Stimulated activated CD8-positive, alpha-beta memory T cell treated with anti-CD3 and anti-CD28 coated beads, Interleukin-2, amount 100 ng/mL, for 48 hours (primary cell): ENCODE measurements at places on chromosomes 11 and 22.

GRCh38 chr11:124779568-124779967 lies 17.5 kb upstream of the ESAM start:
- DNase-seq = no peak

DNA sequence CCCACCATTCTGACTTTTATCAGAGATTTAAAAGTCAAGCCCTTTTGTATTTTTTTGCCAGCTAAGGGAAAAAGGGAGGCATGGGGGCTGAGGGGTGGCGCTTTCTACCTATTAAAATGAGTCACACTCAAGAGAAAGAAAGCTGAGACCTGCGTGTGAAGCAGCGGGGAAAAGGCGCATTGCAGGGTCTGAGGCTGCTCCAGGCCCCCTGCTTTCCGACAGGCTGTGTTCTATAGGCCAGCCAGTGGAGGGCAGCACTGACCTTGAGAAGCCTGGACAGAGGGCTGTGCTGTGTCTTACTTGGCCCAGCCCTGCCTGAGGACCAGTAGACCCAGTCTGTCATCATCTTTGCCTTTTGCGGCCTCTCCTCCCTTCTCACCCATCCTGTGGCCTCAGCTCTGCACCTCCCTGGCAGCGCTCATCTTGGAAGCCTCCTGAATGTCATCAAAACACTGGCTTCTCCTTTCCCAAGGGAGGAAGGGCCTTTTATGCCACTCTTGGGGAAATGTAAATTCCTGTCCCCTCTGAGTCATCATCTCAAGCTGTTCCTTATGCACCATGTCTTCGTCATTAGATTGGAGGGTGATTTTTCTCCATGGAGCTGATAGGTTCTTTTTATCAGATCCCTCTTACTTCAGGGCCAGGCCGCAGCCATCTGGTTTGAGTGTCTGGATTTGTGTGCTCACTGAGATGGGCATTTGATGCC lies 12.6 kb upstream of the MAPK8IP1 start:
- peak; percentile 8 for DNase-seq

DNA sequence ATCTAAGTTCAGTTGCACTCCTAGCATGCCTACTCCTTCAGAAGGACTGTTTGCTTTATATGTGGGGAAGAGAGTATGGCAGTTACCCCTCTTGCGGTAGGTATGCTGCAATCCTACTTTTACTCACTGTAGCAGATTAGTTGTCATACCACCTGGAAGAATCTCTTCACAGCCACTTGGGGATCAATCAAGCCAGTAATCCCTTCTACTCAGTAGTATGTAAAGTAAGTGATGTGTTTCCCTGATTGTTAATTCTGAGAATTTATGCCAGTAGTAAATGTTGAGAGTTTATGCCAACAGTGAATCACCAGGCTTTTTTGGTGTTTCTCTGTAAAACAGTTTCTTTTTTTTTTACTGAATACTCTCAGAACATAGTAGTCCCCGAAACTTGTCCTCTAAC lies 34.4 kb downstream of the PRMT3 start:
- DNase-seq = no peak

DNA sequence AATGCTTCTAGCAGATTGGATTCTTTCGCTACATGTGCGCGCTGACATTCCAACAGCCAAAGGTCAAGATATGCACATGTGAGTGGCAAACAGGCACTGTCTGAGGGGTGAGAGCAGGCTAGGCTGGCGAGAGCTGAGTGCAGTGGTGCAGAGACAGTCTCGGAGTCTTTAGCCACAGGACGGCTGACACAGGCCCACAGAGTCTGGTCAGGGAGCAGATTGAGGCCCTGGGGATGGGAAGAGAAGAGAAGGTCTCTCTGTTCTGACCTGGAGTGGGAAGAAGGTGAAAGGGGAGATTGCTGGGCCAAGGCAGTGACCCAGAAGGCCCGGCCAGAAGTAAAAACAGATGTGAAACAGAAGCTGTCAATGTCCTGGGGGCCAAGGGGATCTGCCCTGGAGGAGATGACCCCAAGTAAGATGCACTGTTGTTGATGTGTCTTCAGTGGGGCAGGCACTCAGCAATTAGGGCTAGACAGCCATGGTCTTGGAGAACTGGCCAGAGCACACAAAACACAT lies 197.8 kb downstream of the ETS1 start:
- DNase-seq = no peak

DNA sequence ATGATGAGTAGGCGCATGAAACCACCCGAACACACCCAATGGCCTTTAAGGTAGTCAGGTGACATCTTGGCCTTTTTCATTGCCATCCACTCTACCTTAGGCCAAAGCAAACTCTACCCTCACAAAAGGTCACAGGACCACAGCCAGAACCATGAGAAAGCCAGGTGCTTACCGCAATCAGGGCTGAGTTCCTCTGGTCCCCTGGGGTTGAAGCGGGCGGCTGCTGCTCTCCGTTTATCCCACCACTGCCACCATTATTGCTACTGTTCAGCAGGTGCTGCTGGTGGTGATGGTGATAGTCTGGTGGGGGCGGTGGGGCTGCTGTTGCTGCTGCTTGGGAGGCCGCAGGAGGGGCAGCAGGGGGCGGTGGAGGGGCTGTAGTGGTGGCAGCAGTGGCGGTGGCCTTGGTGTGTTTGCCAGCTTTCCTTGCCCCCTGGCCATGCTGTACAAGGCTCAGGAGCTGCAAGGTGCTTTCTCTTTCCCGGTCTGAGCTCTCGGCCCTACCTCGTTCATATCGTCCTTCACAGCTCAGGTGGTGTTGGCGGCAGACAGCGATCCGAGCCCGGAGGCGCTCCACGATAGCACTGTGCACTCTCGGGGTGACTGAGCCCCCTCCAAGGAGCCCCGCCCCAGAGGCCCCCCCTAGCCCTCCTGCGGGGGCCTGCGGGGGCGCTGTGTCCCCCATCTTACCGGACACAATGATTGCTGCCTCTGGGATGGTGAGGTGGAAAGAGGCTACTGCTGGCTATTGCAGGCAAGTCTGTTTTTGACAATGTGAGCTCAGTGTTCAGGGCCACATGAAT lies 1.6 kb downstream of the MAML2 start:
- peak; percentile 39 for DNase-seq

GRCh38 chr11:79304599-79305212 lies 136.1 kb downstream of the TENM4 start:
- no peak for DNase-seq

DNA sequence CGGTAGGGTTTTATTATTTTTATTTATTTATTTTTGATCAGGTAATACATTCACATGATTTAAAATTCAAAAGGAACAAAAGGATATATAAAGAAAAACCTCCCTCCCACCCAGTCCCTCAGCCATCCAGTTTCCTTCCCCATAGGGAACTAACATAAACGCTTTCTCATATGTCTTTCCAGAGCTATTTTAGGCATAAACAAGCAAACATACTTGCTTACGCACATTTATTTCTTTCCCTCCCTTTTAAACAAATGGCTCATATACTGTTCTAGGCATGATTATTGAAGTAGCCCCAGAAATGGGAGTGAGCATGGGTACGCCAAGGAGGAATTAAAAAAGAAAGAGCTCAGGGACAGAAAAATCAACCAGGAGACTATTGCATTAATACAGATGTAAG lies 63.7 kb downstream of the LIF start:
- no peak for DNase-seq

GRCh38 chr22:48372390-48372789 lies 1455.3 kb downstream of the BRD1 start:
- DNase-seq = no peak

DNA sequence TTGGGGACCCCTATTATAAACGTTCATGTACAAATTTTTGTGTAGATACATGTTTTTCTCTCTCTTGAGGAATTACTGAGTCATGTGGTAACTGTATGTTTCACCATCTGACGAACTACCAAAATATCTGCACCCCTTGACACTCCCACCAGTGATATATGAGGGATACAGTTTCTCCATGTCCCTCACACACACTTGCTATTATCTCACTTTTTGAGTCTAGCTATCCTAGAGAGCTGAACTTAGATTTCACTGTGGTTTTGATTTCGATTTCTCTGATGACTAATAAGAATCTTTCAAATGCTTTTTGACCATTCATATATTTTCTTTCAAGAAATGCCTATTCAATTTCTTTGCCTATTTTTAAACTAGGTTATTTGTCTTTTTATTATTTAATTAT lies 200.2 kb downstream of the PGR start:
- DNase-seq = no peak

GRCh38 chr22:39240831-39241793 lies 3.7 kb downstream of the PDGFB start:
- DNase-seq = no peak

GRCh38 chr11:111945198-111945597 lies 8.1 kb downstream of the DIXDC1 start:
- DNase-seq = no peak

GRCh38 chr11:121688055-121688491 lies 235.3 kb upstream of the SORL1-AS1 start:
- no peak for DNase-seq

DNA sequence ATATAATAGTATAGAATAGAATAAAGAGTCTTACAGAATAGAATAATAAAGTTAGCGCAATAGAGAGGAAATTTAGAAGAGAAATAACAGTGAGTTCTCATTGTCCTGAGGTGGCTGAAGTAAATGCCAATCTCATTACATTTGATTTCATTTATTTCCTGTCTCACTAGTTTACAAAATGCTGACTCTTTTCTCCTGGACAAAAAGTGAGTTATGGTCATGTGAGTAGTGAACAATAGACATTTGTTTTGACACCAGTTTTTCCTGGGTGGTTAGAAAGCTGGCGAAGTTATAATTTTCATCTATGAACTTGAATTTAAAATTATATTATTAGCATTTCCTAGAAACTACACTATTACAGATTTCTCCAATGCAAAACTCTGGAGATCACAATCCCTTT lies 143.7 kb downstream of the TYR start:
- no peak for DNase-seq

DNA sequence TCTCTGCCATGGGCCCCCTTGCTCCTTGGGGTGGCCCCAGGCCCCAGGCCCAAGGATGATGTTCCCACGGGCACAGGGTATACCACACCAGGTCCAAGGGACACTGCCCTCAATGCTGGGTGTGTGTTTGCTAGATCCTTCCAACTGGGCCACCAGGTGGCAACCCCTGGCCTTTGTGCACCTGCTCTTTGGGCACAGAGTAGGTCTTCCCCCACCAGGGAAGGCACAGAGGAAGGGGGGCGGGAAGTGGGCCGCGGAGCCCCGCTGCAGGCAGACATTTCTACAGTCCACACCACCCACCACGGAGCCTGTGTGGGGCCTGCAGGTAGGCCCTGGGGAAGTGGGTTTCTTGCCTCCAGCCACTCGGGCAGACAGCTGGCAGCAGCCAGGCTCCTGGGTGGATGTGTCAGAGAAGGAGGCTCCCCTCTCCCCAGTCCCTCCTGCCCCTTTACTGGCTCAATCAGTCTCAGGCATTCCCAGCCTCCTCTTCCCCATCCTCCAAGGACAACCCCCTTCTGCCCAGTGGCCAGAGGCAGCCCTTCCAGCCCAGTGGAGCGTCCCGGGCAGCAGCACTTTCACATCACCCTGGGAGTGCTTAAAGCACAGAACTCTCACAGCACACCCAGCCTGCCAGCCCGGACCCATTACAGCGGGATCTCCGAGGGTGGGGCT lies 21.6 kb downstream of the MAFF start:
- no peak for DNase-seq

GRCh38 chr11:68579455-68579854 lies 104.9 kb upstream of the GAL start:
- no peak for DNase-seq

DNA sequence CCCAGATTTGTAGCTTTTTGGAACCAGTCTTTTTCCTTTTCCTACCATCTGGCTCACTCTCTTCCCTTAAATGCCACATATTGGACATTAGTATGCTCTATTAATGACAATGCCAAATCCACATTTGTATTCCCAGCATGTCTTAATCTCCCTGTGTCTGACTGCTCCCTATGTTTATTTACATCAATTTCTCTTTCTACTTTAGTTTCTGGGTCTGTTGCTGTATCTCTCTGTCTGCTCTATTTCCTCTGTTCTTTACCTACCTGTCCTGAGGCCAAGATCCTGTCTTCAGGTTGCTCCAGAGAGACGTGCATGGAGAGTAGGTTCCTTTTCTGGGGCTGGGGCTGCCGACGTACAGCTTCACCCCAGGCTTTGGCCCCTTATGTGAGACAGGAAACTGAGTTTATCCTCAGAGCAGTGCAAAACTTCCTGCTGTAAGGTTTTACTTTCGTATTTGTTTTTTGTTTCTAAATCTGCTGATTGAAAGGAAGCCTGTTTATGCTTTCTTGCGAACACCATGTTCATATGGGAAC lies 25.6 kb downstream of the OR2AG2 start:
- no peak for DNase-seq

DNA sequence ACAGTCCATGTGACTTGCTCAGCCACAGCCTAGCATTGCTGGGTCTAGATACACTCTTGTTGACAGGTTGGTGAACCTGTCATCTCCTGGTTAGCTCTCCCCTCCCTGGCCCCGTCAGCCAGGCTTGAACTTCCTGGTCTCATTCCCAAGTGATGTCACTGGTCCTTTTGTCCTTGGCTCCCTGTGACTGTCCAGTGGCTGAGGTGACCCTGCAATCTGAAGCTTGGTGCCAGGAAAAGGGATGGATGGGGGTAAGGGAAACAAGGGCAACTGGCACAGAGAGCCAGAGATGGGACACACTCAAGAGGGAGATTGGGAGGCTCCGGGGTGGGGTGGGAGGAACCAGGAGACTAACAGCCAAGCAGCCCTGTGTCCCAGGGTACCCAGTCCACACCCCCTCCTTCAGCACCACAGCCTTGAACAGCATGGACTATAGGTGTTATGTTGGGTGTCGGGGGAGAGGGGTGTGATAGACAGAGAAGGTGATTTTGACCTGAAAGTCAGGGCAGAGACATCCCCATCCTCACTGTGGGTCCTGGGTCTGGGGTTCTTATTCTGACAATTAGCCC lies 63.8 kb upstream of the THY1 start:
- DNase-seq = no peak

- no peak for DNase-seq
These were observed 363.0 kb downstream of the TENM4 start for GRCh38 chr11:79077702-79078330.

DNA sequence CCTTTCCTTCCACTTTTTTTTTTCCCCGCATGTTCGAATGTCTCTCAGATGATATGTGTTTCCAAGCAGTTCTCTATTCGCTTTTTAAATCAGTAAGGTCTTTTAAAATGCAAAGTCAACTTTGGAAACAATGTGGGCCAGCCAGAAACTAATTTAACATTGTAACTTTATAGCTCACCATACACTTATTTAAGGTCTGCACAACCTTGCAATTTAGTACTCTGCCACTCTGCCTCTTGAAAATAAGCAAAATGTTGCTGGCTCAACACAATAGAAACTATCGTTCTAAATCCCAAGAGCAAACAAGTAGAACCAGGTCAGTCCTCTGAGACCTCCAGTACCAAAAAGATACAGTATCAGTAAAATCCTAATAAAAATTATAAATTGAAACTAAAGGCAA lies 109.0 kb downstream of the SIK3 start:
- DNase-seq = no peak

DNA sequence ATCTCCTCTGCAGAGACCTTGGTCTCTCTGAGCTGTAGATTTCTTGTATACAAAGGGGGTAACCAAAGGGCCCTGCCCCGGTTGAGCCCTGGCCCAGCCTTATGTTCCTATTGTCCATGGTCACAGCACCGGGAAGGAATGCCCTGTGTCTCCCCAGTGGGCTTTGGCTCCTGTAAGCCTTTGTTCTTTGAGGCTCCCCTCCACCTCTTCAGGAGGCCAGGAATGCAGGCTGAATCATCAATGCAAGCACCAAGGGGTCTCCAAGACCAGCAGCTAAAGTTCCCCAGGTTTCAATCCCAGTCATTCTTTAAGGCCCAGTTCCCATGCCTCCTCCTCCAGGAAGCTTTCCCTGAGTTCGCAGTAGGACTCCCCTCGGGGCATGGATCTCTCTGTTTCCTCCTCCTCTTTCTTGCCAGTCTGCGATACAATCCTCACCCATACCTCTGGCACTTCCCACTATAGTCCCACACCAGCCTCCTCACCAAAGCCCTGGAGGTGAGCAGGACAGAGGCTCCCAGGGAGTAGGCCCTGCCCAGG lies 29.2 kb upstream of the KLHL35 start:
- DNase-seq = no peak
